Kidney (tissue), 22 donors: ENCODE measurements at places on chromosomes 13 and 19. TPM values are rescaled to one million over a fixed set of nuclear protein-coding genes. Genes with fewer than 3 reads are reported as not detected.
A peak's percentile ranks its signal among the peaks of the same experiment; 100 is the strongest.

MPHOSPH8 gene
- total RNA-seq, result 35.6 TPM

F2RL3 gene
- total RNA-seq, result 3.2 TPM

- peak; percentile 35 for DNase-seq
These were observed 16.0 kb downstream of the MYO1F start for GRCh38 chr19:8561075-8561764.

DNA sequence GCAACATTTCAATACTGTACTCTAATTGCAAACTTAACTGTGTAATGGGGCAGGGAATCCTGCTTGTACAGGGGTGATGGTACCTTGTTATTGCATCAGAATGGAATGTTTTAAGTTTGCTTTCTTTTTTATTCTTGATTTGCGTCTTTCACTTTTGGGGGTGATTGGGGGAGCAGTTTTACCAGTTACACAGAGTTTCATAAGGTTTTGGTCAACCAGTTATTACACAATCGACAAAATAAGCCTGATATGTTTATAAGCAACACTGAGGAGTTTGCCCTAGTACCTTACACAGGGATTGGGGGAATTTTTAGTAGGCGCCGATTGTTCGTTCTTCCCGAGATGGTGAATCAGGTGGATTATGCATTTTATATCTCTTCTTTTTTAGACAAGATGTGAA is 2.7 kb downstream of the KLF5 start:
- DNase-seq, result no peak

- DNase-seq, result no peak
These were observed 24.0 kb downstream of the GRIN2D start for GRCh38 chr19:48417421-48417820.

GRCh38 chr19:48633148-48634035 is 3.8 kb downstream of the DBP start:
- DNase-seq, result no peak

- peak; percentile 42 for DNase-seq
These were observed 5.1 kb upstream of the PRKD2 start for GRCh38 chr19:46722004-46722380.
